ENCODE measurements at places on chromosomes 16 and 17.

- no peak for DNase-seq
Observed at GRCh38 chr17:68507576-68507975, 4.7 kb upstream of the PRKAR1A start.

- no peak for DNase-seq
Observed at GRCh38 chr16:82265809-82266208, 95.8 kb upstream of the MPHOSPH6 start.

- DNase-seq, result no peak
Observed at GRCh38 chr17:46950997-46951621, 27.9 kb downstream of the RPRML start.

DNA sequence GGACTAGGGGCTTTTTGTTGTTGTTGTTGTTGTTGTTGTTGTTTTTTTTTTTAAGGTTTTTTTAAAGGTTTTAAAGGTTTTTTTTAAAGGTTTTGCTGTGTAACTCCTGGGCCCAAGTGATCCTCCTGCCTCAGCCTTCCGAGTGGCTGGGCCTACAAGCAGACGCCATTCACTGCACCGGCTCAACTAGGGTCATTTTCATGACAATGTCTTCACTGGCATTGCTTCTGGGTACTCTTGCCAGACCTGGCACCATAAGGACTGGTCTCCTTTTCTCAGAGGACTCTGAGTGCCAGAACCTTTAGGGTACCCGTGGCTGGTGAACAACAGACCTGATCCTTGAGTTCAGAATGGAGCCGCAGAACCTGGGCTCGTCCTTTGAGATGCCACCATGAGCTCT lies 20.4 kb downstream of the POLR3E start:
- no peak for DNase-seq

DNA sequence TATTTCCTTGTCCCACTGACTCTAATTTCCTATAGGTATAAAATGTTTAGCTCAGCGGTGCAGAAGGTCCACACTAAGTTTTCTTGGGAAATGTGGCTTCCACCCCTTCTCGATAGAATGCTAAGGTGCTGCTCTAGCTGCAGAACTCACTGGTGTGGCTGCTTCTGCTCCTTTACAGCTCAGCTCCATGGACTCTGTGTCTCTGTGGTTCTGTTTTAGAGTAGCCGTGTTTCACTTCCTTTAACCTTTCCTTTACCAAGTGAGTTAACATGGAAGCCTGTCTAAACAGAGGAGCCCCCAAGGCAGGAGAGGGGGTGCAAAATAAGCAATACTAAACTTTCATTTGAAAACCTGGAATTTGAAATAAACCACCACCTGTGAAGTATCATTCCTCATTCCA lies 65.3 kb downstream of the SPECC1 start:
- DNase-seq, result no peak

DNA sequence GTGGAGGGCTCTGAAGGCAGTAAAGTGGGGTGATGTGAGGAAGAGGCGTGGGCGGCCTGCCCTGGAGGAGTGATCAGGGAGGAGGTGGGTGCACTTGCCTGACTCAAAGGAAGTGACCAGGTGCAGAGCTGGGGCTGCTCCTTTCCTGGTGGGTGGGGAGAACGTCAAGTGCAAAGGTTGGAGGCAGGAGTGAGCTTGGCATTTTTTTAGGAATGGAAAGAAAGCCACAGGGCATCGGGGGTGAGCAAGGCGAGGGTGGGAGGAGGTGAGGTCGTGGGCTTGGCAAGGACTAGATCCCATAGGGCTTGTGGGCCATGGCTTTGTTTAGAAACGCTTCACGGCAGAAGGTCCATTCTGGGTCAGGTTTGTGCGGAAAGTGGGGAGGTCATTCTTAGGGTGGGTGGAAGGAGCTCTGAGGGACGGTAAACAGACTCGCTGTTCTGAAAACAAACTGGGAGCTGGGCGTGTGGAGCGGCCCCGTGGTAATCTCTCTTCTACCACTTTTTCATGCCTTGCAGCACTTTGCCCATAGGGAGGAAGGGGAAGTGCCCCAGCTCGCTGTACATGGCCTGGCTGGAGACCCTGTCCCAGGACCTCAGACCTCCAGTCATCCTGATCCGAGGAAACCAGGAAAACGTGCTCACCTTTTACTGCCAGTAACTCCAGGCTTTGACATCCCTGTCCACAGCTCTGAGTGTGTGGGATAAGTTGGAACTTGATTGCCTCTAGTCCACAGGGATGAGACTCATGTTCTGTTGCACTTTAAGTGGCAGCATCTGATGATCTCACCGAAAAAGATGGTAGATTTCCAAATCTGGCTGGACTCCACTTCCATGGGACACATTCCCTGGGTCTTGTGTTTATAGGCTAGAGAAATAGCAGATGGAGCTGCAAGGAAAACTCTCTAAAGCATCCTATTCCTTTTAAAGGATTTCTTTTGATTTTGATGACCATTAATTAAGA lies 18.9 kb upstream of the HERPUD1 start:
- DNase-seq, result no peak

GRCh38 chr17:75645501-75645888 lies 12.3 kb downstream of the SMIM5 start:
- no peak for DNase-seq

GRCh38 chr16:75341564-75342307 lies 90.3 kb upstream of the BCAR1 start:
- no peak for DNase-seq

GRCh38 chr16:65042438-65043365 lies 79.2 kb downstream of the CDH11 start:
- no peak for DNase-seq

DNA sequence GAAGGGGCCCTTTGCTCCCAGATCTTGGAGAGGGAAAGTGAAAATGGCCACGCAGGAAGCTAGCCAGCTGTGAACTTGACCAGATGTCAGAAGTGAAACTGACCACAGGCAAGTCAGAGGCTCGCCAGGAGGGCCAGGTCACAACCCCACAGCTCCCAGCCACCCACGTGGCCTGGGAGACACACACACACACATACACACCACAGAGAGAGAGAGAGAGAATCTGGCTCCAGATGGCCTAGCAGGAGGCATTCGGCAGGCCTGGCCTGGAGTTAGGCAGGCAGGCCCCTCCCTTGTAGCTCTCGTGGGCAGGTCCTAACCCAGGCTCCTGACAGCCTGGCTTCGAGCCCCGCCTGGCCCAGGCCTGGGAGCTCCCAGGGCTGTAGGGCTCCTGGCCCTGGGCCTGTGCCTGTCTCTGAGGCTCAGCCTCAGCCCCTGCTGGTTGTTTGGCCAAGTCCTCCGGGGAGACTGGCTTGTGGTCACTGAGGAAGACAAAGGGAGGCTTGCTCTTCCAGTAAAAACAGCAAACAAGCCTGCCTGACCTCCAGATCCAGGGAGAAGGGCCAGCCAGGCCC lies 20.2 kb downstream of the NGFR start:
- no peak for DNase-seq

GRCh38 chr16:87207509-87207908 lies 109.7 kb downstream of the C16orf95 start:
- no peak for DNase-seq

DNA sequence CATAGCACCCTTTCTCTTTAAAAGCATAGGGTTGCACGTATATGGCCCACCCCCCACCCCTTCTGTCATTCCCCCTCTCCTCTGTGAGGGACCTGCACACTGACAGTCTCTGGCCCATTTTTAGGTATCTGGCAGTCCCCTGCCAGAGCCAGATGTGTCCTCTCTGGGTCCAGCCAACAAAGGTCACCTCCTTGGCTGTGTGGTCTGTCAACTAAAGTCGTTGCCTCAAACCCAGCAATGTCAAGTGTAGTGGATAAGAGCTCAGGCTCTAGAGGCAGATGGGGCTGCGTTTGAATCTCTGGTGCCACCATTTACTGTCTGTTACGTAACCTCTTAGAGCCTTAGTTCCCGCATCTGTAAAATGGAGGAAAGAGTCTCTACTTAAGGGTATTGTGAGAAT lies 211.5 kb downstream of the MSI2 start:
- DNase-seq, result no peak

DNA sequence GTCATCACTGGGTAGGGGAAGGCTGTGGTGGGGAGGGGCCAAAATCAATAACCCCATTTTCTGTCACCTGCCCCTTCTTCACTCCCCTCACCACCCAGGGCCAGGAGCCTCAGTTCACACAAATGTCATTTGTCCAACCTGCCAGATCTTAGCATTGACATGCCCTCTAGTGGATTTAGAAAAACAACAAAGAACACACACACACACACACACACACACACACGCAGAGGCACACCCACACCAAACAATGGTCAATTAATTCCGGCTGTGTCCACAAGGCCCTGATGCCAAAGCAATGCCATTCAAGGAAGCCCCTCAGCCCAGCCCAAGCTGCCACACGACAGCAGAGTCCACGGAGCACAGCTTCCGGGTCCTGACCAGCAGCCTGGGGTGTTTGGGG lies 68.4 kb downstream of the NOG start:
- DNase-seq, result no peak

GRCh38 chr16:56360117-56361008 lies 65.0 kb downstream of the AMFR start:
- DNase-seq, result no peak

- DNase-seq, result no peak
Observed at GRCh38 chr16:305916-306626, 23.1 kb downstream of the PDIA2 start.

DNA sequence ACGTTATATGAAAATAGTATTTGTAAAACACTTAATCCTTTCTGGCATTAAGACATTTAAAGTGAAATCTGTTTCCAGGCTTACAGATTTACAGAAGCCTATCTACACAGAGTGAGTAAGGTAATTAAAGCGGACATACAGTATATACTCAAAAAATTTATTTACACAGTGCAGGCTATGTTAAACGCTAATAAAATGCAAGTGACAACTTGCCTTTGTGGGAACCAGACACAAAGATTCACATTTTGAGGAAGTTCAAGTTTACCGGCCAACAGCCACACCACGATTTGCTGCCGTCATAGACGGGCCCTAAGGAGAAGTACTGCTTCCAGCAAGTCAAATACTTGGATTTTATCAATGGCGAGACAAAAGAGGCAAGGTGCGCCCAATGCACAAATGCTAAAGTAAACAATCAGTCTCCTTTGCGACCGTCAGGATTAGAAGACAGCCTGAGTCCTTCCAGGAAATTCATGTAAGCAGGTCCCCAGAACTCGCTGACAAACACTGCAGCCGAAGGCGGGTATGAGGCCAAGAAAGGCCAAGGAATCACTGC lies 801 bp downstream of the VPS35 start:
- no peak for DNase-seq

DNA sequence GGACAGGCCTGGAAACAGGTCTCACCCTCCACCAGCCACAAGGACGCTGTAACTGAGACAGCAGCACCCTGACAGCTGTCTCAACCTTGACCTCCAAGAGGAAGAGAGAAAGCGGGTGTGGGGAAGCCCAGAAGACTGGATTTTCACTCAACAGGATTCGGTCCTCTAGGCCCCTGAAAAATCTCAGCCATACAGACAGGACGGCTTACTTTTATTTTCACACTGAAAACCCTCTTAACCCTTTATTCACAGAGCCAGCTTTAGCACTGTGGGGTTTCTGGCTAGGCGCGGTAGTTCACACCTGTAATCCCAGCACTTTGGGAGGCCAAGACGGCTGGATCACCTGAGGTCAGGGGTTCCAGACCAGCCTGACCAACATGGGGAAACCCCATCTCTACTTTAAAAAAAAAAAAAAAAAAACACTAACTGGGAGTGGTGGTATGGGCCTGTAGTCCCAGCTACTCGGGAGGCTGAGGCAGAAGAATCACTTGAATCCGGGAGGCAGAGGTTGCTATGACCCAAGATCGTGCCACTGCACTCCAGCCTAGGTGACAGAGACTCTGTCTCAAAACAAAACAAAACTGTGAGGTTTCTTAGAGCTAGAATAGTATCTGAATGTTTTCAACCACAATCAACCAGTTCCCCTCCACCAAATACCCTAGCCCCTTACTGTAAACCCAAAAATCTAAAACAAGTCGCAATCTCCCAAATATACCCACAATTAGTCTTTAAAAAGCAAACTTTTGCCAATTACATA lies 5.3 kb downstream of the ANKRD11 start:
- DNase-seq, result no peak

- DNase-seq, result no peak
Observed at GRCh38 chr17:51362811-51363585, 102.7 kb downstream of the UTP18 start.

GRCh38 chr17:51997723-51998122 lies 160.8 kb downstream of the CA10 start:
- no peak for DNase-seq

- DNase-seq, result no peak
Observed at GRCh38 chr17:49401971-49402611, 12.6 kb downstream of the PHB1 start.

DNA sequence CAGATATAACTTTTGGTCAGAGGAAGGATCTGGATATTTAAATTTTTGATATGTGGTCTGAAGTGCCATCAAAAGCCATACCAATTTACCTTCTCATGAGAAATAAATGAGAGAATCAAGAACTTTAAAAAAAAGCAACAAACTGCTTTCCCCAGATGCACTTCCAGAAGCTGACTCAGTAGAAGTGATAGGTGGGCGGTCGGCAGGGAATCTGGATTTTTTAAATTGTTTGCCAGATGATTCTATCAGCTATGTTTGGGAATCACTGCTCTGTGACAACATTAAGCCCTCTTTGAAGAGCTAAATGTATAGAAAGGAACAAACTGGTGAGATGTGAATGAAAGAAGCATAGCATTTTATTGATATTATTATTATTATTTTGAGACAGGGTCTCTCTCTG lies 19.2 kb downstream of the CDH3 start:
- DNase-seq, result no peak

DNA sequence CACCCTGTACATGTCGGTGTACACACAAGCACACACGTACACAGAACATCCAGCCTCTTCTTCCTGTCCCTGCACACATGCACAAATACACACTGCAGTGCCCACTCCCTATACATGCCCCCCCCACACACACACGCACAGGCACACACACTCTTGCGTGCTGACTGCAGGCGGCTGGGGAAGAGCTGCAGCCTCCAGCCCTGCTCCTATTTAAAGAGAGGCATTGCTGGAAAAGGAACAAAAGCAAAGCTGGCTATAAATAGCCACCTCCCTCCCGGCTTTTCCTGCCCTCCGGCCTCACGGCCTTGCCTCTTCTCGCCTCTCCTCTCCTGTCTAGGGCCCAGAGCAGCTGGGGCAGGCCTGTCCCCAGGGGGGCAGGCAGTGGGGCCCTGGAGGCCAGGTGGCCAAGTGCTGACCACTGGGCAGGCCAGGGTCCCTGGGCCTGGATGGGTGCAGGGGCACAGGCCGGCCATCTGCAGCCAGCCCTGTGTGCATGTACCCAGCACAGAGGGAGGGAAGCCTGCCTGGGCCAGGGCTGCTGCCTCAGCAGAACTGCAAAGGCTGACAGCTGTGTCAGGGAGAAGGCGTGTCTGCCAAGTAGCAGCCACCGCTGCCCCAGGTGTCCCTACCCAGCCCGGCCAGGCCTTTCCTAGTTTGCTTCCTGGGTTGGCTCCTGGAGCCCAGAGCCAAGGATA lies 25.4 kb downstream of the RTN4RL1 start:
- DNase-seq, result no peak

DNA sequence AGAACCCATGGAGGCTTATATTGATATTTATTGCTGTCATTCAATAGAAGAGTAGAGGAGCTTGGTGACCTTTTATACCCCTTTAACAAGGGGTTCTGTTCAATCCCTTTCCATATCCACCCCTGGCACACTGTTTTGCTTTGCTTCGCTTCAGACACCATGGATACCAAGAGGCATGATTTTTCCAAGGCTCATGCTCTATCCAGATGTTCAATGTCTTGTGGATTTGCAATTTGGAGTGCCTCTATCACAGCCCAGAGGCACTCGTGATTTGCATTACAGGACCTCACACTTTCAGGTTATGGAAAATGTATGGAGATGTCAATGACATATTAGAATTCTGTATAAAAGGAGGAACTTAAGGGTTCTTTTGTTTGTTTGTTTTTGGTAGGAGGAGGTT lies 21.5 kb downstream of the CFAP20 start:
- DNase-seq, result no peak

- DNase-seq, result no peak
Observed at GRCh38 chr16:62940569-62940968, 904.3 kb upstream of the CDH8 start.
